Activated CD4-positive, alpha-beta T cell treated with anti-CD3 and anti-CD28 coated beads, Interleukin-2, amount 10 ng/mL, durations not matched to agents 7 days and 5 days (primary cell): ENCODE measurements at places on chromosomes 13 and 19.

GRCh38 chr19:43527860-43528622 is 1.0 kb upstream of the ETHE1 start:
- no peak for DNase-seq

DNA sequence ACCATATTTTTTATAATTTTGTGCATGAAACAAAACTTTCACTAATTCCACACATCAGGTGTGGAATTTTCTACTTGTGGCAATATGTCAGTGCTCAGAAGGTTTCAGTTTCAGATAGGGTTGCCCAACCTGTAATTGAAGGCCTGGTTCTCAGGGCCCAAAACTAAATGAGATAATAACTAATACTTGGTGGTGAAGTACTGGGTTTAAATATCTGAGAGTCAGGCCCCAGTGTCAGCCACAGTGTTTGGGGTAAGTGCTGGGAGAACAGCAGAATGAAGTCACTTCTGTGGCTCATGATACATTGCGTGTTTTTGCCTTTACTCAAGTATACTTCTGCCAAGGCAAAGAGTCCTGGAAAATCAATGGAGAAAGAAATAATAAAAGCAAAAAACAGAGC is 5.6 kb downstream of the SAFB start:
- no peak for DNase-seq

DNA sequence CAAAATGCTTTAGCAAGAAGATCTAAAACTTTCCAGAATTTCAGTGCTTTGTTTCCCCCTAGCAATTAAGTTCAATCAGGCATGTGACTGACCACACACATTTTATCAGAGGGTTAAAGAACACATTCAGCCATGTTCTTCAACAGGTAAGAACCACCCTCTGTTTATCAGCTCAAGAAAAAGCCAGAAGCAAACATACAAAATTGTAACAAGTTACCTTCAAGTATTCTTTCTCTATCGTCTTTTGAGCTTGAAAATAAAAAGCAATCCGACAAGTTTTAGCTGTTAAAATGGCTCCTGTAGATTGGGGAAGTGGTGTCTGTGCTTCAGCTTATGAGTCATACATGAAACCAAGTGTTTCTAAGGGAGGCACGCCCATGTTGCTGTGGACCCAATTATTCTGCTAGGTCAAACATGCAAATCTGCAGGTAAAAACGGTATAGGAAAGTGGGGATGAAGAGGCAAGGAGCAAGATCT is at the start of gene ELF1:
Gene ELF1 (minus strand): TSS at position 306 of the 477 bp plus-strand sequence. CDS start 37,262 bp downstream, outside the sequence.
- peak; percentile 80 for DNase-seq

GRCh38 chr19:47699360-47699917 is 13.8 kb upstream of the EHD2 start:
- DNase-seq, result peak; percentile 52

- no peak for DNase-seq
These were observed 1.8 kb upstream of the CD37 start for GRCh38 chr19:49333418-49333805.
